ENCODE measurements at places on chromosomes 2 and 18. TPM values are rescaled to one million over a fixed set of nuclear protein-coding genes. Genes with fewer than 3 reads are reported as not detected.

NEB gene
- total RNA-seq = 1.6 TPM

SCN1A gene
- not detected for total RNA-seq

SNRPD1 gene
- 22.5 TPM for total RNA-seq

DNA sequence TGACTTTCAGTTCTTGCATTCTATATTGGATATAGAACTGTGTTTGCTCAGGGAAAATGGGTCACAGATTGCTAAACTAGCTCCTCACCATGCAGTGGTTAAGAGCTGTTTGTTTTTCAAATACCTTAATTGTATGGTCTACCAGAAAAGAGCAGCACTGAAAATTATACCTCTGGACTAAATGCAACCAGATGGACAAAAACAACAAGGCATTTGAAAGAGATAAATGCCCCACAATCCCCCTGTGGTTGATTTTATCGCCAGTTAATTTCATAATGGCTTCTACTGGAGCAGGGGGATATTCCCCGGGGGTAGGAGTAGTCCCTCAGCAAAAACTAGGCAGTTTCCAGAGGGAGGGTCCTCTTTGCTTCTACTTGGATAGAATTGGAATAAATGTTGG is 267.9 kb upstream of the TNP1 start:
- no peak for DNase-seq

IL37 gene
- not detected for total RNA-seq

- DNase-seq = no peak
Measured at GRCh38 chr18:683531-683930, 26.1 kb downstream of the TYMS start.

DNA sequence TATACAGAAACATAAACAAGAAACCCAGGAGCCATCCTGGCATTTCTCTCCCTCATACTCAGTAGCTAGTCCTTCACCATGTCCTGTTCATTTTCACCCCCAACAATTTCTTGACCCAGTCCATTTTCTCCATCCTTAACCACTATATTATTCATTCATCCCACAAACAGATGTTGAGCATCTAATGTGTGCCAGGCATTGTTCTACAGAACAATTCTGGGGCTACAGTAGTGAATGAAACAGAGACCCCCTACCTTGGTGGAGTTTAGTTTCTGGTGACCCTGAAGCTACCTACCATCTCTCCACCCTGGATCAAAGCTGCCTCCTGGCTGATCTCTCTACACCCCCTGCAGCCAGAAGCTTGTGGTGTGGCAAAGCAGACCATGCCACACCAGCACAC is 27.5 kb upstream of the BZW1 start:
- DNase-seq = no peak

DNA sequence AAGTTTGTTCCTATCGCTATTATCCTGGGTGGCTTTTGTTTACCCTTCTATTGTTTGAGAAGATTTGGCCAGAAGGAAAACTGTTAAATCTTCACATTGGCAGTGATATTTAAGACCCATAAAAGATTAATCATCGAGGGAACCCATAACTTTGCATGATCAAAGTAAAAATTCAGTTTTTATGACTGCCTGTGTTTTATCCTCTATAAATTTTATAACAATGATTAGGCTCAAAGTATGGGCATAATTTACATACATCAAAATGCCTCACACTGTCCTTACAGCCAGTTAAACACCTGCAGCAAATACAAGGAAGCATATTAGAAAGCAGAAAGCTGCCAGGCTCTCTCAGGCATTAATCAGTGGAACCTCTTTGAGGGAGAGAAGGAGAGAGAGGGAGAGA is 289.1 kb downstream of the ICOS start:
- DNase-seq = no peak

- DNase-seq = no peak
Measured at GRCh38 chr2:167550448-167550847, 662.2 kb downstream of the XIRP2 start.

DNA sequence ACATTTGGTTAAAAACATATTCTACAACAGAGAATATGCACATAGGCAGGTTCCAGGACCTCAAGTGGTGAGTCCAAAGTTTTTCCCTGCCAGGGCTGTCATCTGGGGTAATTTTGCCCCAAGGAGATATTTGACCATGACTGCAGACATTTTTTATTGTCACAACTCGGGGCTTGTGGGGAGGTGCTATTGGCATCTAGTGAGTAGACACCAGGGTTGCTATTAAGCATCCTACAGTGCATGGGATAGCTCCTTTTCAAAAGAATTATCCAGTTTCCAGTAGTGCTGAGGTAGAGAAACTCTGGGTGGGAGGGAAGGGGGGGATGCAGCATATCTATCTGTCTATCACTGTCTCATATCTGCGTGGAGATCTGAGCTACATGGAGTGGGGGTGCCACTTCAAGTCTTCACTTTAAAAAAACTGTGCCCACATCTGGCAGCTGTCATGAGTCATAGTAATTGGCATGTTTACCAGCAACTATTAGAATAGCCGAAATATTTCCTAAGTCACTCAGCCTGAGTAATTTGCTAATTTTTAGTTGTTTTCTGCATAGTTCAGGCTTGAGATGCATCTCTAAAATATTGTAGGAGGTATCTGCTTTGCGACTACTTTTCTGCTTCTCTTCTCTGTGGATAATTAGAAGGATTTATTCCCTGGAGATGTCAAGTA is 254.0 kb upstream of the RBMS1 start:
- DNase-seq = no peak
